ENCODE measurements at places on chromosomes 3 and 15.

DNA sequence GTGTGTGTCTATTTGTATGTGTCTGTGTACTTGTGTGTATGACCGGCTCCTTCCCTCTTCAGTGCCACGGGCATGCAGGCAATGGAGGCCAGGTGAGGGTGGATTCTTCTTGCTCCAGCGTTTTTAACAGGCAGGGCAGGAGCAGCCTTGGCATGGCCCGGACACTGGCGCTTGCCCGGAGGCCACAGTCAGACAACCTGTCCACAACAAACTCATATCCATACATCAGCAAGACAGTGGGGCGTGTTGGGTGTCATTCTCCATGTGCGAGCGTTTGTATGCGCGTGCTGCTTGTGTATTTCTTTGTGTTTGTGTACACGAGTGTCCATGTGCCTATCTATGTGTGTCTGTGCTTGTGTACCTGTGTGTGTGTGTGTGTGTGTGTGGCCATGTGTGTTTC, 29.8 kb downstream of the PTH1R start:
- no peak overlapping the region for H3K27ac ChIP-seq
- H3K27me3 ChIP-seq: no peaks in the 10 kb centered on the region
- no peaks in the 10 kb centered on the region for H3K36me3 ChIP-seq
- H3K4me3 ChIP-seq: no peak overlapping the region

DNA sequence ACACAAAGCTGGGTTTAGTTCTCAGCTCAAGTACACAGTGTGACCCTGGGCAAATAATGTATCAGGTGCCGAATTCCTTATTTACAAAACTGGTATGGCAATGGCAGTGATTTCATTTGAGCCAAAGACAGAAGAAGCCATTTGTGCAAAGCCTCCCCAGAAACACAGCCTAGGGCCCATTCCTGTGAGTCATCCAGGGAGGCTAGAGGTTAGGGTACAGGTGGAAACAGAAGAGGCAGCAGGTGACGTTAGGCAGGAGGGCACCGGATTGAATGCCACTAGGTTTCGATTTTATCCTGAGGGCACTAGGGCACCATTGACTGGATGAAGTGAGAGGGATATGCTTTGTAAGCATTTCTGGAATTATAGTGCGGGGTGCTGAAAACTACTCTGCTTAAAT, 766.9 kb upstream of the NR2F2 start:
- H3K4me1 ChIP-seq: no peaks in the 10 kb centered on the region
- H3K27me3 ChIP-seq: no peaks in the 10 kb centered on the region
- no peak overlapping the region for H3K27ac ChIP-seq
- no peaks in the 10 kb centered on the region for H3K36me3 ChIP-seq
- DNase-seq: no peak
- no peak overlapping the region for H3K4me3 ChIP-seq

DNA sequence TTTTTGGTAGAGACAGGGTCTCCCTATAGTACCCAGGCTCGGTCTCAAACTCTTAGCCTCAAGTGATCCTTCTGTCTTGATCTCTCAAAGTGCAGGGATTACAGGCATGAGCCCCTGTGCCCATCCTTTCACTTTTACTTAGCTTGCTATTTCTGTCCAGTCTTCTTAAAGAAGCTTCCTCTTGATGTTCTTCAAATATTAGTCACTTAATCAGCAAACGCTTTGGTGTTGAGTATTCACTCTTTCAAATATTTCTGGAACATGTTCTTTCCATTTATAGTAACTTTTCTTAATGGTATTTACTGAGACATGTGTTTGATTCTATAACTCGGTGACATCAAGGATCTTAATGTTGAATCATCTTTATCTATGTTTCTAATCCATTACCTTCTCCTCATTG, 122.1 kb downstream of the CNTN6 start:
- no peaks in the 10 kb centered on the region for H3K4me1 ChIP-seq
- DNase-seq: no peak
- H3K27ac ChIP-seq: no peak overlapping the region
- H3K27me3 ChIP-seq: no peaks in the 10 kb centered on the region
- H3K4me3 ChIP-seq: no peak overlapping the region

DNA sequence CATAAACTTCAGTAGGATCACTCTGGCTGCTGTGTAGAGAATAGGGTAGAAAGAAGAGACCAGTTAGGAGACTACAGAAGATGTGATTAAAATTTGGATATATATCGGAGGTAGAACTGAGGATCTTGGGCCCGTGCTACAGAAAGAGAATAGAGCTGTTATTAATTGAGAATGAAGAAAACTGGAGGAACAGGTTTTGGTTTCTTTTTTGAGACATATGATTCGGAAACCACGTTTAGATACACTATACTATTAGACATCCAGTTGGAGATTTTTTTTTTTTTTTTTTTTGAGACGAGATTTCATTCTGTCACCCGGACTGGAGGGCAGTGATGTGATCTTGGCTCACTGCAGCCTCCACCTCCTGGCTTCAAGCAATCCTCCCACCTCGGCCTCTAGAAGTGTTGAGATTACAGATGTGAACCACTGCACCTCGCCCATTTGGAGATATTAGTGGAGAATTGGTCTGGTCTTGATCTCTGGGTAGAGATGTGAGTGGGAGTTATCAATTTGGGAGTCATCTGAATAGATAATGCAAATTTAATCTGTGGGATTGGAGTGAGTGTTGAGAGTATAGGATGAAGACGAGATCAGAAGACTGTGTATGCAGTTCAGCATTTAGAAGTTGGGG, 50.9 kb downstream of the TCF12 start:
- no peaks in the 10 kb centered on the region for H3K36me3 ChIP-seq
- no peak overlapping the region for H3K4me3 ChIP-seq
- no peaks in the 10 kb centered on the region for H3K27me3 ChIP-seq
- peaks cover 25% of the 10 kb centered on the region for H3K4me1 ChIP-seq
- H3K27ac ChIP-seq: no peak overlapping the region

DNA sequence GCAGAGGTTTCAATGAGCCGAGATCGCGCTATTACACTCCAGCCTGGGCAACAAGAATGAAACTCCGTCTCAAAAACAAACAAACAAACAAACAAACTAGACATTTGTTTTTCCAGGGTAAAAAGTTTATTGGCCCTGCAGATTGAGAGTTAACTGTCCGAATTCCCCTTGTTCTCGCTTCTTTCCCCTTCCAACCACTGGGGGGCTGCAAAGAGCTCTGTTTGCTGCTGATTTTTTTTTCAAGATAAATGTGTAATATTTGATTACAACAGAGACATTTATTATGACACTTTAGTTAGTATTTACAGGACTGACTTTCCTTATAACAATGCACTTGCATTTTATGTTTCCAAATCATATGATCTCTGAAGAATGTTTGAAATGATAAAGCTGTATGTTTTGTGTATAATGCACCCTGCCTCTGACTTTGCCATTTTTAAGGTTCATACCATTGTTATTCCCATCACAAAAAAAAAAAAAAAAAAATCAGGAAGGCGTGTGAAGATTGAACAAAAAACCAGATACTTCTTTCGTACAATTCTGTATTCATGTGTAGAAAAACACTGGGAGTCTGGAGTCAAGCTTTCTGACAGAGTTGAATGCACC, 2.8 kb downstream of the CLSTN2 start:
- no peaks in the 10 kb centered on the region for H3K36me3 ChIP-seq
- peaks cover 7% of the 10 kb centered on the region for H3K27me3 ChIP-seq
- H3K27ac ChIP-seq: no peak overlapping the region
- no peak overlapping the region for H3K4me3 ChIP-seq

DNA sequence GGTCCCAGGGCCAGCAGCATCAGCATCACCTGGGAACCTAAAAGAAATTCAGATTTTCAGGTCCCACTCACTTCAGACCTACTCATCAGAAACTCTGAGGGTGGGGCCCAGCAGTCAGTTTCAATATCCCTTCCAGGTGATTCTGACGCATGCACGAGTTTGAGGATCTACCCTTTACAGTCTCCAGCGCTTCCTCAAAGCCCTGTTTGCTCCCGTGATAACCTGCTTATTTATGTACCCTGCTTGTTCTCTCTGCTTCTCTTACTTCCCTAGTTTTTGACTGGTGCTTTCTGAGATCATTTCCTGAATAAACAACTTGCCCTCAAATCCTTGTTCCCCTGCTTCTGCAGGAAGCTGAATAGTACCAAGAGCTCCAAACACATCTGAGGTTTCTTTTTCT, 245.3 kb downstream of the ZNF621 start:
- no peak overlapping the region for H3K27ac ChIP-seq
- no peaks in the 10 kb centered on the region for H3K36me3 ChIP-seq
- DNase-seq: no peak
- H3K4me1 ChIP-seq: no peaks in the 10 kb centered on the region

- H3K27ac ChIP-seq: no peak overlapping the region
- no peak for DNase-seq
- no peak overlapping the region for H3K4me3 ChIP-seq
- no peaks in the 10 kb centered on the region for H3K27me3 ChIP-seq
These were observed 61.0 kb upstream of the CSTA start for GRCh38 chr3:122263974-122264588.

- peak overlapping the region; percentile 51 for H3K4me3 ChIP-seq
- H3K4me1 ChIP-seq: peaks cover 24% of the 10 kb centered on the region
- H3K27ac ChIP-seq: no peak overlapping the region
- H3K36me3 ChIP-seq: no peaks in the 10 kb centered on the region
- H3K27me3 ChIP-seq: no peaks in the 10 kb centered on the region
These were observed 18.7 kb downstream of the ZNF148 start for GRCh38 chr3:125356140-125357026.

DNA sequence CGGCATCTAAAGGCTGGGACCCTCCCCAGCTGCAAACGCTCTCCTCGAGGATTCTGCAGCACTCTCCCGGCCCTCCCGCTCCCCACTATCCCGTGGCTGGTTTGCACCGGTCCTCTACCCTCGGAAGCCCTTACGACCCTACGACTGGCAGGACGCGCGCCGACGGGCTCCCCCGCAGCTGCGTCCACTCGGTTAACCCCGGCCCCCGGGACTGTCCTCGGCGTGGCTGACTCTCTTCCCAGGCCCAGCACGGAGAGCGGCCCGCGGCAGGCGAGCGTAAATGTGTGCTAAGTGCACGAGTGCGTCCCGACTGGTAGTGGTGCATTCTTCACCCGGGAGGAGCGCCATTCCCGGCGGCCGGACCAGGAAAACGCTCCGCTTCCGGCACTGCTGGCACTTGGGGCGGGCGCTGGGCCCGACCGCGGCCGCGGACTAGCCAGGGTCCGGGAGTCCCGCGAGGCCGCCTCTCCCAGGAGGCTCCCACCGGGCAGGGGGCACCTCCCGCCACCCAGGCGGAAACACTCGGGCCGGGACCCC, 508 bp downstream of the GORASP1 start:
- no peaks in the 10 kb centered on the region for H3K36me3 ChIP-seq
- H3K4me1 ChIP-seq: peaks cover 29% of the 10 kb centered on the region
- peak overlapping the region; percentile 71 for H3K4me3 ChIP-seq
- DNase-seq: no peak
- H3K27ac ChIP-seq: peak overlapping the region; percentile 66

DNA sequence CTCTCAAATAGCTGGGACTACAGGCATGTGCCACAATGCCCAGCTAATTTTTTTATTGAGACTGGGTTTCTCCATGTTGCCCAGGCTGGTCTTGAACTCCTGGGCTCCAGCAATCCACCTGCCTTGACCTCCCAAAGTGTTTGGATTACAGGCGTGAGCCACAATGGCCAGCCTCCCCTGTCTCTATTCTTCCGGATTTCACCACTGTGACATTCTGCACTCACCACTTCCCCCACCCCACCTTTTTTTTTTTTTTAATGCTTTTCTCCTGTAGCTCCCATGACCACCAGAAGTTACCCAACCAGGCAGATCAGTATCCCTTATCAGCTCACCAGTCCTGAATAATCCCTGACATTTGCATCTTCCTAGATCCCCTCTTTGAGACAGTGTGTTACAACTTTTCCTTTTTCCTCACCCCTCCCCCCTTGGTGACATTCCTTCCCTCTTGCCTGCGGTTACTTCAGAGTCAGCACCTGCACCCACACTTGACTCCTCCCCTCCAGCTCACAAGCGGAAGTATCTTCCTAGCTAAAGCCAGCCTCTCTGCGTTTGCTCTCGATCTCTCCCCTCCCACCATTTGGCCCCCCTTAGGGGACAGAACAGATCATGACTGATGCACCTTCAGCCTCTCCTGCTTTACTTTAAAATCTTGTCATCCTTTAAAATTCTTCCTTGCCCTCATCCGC, 13.5 kb upstream of the ZNF592 start:
- peak overlapping the region; percentile 57 for H3K27ac ChIP-seq
- H3K4me3 ChIP-seq: peak overlapping the region; percentile 49
- DNase-seq: peak; percentile 40
- no peaks in the 10 kb centered on the region for H3K27me3 ChIP-seq

GRCh38 chr3:150483226-150483625, 63.1 kb downstream of the SERP1 start:
- no peaks in the 10 kb centered on the region for H3K27me3 ChIP-seq
- no peaks in the 10 kb centered on the region for H3K4me1 ChIP-seq
- no peak overlapping the region for H3K27ac ChIP-seq
- DNase-seq: no peak
- H3K36me3 ChIP-seq: no peaks in the 10 kb centered on the region
